ENCODE measurements at places on chromosomes 1 and 21.

- no peak for DNase-seq
Measured at GRCh38 chr1:156134716-156135435, 18.5 kb upstream of the SEMA4A start.

DNA sequence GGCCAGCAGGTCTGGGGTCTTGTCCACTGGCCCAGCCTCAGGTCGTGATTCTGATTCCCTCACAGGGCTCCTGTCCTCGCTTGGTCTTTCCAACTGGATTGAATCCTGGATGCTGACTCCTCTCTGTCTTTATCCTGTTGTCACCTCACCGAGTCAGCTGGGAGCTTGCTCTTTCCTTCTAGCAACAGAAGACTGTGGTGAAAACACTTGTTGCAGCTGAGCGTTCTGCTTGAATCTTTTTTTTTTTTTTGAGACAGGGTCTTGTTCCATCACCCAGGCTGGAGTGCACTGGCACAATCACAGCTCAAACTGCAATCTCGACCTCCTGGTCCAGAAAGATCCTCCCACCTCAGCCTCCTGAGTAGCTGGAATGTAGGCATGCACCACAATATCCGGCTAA lies 8.0 kb upstream of the WNT4 start:
- DNase-seq: no peak

DNA sequence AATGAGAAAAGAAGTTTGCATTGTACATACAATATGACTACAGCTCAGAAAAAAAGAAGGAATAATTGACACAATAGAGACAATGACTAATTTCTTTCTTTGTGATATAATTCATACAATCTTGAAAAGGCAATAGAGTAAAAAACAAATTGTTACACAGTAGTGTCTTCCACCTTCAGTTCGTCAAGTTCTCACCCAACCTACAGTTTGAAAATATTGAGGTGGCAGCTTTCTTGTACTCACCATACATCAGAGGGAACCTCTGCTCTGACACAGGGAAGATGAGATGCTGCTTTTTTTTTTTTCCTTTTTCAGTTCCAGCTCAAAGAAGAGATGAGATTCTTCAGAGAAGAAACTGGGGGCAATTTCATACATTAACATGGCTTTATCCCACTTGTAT lies 173.2 kb downstream of the ATP6V1G3 start:
- no peak for DNase-seq

GRCh38 chr1:230794431-230794830 lies 47.2 kb downstream of the CAPN9 start:
- DNase-seq: no peak

DNA sequence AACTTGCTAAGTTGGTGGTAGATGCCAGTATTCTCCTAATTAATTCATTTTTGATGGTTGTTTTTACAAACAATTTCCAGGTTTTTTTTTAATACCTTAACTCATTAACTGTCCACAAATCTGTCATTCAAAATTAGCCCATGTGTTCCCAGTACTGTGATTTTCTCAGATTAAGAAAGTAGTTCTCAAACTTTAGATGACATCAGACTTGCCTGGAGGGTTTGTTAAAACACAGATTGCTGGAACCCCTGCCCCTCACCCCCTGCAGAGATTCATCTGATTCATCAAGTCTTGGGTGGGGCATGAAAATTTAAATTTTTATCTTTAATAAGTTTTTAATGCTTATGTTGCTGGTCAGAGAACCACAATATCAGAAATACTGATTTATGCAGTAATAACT lies 130.5 kb downstream of the BACH1 start:
- no peak for DNase-seq

DNA sequence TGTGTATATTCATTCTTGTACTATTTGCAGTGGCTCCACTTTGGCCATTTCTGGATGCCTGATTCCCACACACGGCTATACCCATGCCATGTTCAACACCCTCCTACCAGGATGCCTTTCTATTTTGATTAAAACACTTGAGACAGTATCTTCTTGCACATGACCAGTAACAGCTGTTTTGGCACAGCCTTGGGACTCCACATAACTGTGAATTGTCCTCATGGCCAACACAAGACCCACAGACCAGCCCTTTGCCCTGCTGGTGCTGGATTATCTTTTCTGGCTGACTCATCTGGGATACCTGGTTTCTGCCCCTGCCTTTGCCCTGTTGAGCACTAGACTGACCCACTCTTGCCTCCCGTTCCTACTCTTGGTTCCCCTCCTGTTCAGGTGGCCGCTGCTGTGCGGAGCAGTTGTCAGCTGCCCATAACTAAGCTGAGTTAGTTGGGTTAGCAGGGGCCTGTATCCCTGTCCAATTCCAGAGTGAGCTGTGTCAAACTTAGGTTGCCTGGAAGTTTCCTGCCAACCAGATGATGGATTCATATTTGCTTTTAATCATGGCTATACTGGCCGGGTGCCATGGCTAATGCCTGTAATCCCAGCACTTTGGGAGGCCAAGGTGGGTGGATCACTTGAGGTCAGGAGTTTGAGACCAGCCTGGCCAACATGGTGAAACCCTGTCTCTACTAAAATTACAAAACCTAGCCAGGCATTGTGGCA lies 10.8 kb upstream of the EYA3 start:
- DNase-seq: no peak

DNA sequence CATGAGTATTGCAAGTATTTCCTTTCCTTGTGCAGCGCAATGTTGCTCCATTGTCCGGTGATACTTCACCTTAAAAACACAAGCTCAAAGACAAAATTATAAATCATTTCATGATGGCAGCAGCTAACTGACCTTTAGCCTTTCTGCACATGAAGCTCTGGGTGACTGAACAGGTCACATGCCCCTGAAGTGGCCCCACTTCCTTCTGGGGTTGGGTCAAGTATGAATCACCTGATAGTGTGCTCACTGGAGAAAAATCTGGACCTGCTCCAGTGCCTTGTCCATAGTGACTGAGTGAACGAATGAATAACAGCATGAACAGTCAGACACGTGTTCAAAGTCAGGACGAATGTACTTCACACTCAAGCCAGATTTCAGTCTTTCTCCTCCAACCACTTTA lies 658.9 kb downstream of the NPHP4 start:
- DNase-seq: no peak

GRCh38 chr1:35173909-35174540 lies 18.9 kb downstream of the SFPQ start:
- DNase-seq: no peak

DNA sequence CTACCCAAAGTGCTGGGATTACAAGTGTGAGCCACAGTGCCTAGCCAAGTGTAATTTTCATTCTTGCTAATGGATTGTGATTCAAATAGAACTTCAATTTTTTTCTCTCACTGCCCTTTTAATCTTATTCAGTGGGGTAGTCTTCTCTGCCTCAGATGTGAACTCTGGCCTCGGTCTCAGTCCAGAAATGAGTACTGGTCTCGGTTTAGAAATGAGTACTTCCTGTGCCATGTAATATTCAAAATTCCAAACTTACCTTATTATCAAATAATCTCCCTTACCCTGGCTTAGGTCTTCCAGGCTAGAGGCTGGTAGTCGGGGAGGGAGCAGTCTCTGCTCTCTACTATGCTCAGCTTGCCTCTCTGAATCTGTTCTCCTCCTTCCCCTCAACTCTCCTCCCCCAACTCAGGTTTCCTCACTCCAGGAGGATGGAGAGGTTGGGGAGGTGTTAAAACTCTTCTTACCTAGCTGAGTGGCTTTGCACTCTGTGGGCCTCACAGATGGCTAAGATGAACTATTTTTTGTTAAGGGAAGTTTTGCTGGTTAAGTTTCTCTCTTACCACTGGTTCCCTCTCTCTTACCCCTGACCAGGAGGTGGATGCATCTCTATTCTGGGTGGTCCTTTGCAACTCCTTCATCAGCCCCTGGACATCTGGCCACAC lies 4.8 kb upstream of the SLAMF9 start:
- DNase-seq: no peak
